Epithelial cell of proximal tubule (primary cell): ENCODE measurements at places on chromosomes 4 and X. TPM values are rescaled to one million over a fixed set of nuclear protein-coding genes. Genes with fewer than 3 reads are reported as not detected.

The CCDC160 gene
- 0.29 TPM in 1 of 2 replicates, not detected in the other for total RNA-seq

DNA sequence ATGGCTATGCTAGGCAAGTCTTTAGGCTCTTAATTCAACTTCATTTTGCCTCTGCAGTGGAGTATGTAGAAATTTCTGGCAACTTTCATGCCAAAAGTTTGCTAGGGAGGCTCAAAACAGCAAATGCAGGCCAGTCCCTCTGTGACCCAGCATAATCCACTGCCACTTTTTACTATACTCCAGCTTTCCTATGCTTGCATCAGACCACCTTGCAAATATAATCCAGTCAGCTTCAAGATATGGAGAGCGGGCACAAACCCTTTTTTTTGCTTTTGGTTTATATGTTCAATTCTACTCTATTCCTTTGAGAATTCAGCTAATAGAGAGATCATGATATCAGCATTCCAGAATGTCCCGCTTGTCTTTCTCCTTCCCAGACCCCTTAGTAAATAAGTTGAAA, 192.0 kb upstream of the PABPC4L start:
- no peak for DNase-seq

DNA sequence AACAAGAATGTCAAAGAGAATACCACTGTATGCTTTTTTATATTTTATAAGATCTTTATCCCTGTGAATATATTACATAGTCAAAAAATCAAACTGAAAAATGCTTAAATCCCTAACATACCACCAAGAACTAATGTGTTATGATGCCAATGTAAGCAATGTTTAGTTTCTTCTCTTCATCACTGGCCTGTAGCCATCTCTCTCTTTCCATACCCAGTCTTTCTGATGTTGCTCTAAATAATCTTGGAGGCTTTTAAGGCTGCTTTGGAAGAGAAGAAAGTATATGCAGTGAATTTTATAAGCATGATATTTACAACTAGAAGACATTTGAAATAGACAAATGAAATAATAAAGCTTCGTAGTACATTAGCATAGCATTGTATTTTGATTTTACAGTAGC, 82.9 kb downstream of the NFKB1 start:
- DNase-seq, result no peak

DNA sequence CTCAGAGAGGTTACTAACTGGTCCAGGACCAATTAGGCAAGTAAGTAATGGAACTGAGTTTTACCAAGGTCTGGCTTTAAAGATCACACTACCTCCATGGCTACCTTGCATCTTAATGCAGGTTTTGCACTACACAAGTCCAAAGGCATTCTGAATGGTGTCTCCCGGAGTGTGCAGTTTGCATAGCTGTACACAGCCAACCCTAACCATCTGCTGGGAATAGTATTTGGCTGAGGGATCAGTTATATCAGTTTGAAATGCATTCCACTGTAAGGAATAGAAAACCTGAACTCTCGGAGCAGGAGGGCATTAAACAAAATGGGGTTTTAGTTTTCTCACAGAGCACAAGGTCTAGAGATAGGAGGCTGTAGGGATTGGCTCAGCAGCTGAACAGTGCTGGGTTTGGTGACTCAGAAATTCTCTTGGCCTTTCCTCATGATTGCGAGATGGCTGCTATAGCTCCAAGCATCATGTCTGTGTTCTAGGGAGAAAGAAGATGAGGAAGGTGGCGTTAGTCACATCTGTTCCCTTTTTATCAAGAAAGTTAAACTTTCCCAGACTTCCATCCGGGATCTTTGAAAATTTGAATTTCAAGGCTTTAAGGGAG, 177.1 kb downstream of the NHS start:
- DNase-seq, result no peak

DNA sequence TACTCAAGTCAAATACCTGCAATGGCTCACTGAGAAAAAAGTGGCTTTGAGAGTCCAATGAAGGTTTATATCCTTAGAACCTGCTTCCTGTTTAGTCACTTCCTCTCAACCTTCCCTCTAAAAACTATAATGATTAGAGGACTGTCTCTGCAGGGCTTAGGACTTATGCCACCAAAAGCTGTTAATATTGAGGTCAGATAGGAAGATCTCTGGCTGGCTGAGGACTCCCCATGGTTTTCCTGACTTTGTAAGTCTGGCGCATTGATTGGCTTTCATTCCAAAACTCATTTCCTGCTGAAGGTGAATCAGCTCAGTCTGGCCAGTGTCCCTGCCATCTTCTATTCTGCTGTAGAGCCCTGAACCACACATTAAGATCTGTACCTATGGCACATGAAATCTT, 140.9 kb upstream of the ANK2 start:
- no peak for DNase-seq
